Kidney capillary endothelial cell (primary cell): ENCODE measurements at places on chromosomes 4 and X.

DNA sequence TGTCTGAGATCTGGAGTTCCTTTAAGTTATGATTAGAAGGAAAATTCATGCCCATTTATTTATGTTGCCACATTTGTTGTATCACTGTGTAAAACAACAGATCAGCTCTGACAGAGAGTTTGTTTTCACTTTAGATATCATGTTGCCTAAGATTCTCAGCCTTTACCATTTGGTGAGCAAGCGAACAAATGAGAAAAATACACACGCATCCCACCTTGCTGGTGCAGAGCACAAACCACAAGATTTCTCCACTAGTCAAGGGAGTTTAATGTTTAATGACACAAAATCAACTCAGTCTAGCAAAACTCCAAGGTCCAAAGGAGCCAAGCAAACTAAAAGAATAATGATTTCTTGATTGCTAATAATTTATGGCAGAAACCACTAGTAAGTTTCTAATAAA, 27.7 kb downstream of the FGF5 start:
- no peak for DNase-seq

DNA sequence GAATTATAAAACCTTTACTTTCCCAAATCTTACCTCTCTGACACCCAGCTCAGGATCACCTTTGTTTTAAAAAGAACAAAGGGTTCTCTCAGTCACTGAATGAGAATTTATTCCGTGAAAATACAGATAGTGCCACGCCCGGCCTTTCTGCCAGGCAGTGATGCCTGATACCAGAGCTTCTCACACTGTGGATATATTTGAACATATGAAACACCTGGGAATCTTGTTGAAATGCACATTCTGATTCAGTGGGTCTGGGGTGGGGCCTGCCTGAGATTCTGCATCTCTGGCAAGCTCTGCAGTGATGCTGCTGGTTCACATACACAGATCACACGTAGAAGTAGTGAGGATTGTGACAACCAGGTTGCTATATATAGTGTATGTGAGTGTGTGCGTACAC, 46.0 kb downstream of the ELOVL6 start:
- DNase-seq = no peak

- DNase-seq = no peak
Measured at GRCh38 chr4:146132445-146132844, 43.1 kb upstream of the LSM6 start.

DNA sequence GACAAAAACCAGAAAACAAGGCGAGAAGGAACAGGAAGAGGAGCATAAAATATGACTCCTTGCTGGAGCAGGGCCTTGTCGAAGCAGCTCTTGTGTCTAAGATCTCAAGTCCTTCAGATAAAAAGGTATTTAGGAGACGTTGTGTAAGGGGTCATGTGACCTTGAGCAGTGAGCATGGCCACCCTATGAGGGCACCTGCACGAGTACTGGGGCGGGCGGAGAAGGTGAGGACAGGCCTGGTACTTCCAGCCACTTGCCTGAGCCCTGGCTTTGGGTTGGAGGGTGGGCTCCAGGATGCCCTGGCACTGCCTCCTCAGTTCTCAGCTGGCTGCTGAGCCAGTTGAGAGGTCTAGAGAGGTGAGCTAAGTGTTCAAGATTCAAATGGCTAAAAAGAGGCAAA, 29.9 kb downstream of the NSD2 start:
- no peak for DNase-seq

DNA sequence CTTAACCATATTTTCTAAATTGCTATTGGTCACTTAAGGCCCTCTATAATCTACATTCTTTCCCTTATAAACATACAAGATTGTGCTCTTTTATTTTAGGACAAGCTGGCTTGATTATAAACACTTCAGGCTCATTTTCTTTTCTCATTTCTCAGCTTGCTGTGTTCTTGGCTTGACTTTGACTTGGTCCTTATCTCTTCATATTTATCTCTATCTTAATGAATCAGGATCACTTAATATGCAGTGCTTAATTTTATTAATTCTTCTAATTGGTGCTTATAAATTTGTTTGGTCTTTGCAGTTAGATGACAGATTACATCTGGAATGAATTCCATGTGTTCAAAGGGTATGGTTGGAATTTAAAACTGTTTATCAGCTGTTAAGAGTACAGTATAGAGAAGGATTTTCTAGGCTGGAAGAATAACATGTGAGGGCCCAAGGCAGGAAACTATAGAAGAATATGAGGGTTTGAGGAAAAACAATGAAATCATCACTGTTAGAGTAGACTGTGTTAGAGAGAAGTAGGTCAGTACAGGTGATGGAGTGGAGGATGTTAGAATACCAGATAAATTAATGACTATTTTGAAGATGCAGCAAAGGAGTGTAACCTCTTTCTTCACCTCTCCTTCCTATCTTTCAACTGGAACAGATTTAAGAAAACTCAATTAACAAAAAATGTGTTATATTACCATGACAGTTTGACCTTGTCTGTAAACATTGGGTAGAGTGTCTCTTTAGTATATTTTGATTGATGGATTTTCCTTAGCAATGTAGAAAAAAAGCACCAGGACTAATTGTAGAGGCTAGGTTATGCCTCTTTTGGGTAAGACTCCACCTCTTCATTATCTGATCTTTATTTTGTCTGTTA, 169.6 kb downstream of the RAPGEF2 start:
- no peak for DNase-seq
